Fibroblast of villous mesenchyme (primary cell): ENCODE measurements at places on chromosomes 7 and 10.

- DNase-seq, result no peak
Observed at GRCh38 chr10:110425684-110426293, 71.9 kb upstream of the DUSP5 start.

DNA sequence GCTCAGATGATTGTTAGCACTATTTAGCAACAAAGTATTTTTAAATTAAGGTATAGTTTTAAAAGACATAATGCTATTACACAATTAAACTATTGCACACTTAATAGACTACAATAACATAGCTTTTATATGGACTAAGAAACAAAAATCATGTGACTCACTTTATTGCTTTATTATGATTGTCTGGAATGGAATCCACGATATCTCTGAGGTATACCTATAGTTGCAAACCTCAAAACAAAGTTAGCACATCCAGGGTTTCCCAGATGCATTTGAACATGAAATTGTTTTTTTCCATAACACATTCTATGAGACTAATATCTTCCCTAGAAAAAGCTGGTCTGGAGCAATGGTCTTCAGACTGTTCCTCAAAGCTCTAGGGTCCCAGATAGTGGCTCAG is 18.3 kb upstream of the RPEL1 start:
- no peak for DNase-seq

DNA sequence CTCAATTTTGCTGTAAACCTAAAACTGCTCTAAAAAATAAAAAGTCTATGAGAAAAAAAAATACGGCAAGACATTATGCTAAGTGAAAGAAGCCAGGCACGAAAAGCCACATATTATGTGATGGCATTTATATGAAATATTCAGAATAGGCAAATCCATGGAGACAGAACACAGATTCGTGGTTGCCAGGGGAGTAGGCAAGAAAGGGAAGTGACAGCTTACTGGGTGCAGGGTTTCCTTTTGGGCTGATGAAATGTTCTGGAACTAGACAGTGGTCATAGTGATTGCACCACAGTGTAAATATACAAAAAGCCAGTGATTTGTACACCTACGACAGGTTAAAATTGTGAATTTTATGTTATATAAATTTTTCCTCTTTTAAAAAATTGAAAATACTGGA is 41.3 kb upstream of the GLI3 start:
- no peak for DNase-seq

- DNase-seq, result no peak
Observed at GRCh38 chr7:80711531-80711930, 73.1 kb downstream of the CD36 start.

DNA sequence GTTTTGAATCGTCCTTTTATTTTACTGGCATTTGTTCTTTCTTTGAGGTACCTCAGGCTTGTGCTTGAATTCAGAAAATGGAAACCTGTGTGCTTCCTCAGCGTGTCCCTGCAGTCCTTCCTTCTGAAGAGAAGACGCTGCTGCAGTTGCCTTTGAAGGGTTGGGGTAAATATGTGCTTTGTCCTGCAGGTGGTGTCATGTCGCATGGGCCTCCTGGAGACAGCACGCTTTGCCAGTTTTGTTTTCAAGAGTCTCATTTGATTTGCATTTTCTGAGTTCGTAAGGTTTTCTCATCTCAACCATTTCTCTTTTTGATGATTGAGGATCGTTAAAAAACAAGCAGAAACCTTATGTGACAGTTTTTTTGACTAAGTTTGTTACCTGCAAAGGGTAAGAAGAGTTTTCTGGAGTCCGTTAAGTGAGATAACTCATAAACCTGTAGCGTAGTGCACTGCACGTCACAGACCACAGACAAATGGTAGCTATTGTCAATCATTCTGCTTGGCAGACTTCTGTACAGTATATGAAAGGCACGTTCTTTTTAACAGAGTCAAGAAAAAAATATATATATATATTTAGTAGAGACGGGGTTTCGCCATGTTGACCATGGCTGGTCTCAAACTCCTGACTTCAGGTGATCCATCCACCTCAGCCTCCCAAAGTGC is 57.0 kb downstream of the CDC123 start:
- no peak for DNase-seq

DNA sequence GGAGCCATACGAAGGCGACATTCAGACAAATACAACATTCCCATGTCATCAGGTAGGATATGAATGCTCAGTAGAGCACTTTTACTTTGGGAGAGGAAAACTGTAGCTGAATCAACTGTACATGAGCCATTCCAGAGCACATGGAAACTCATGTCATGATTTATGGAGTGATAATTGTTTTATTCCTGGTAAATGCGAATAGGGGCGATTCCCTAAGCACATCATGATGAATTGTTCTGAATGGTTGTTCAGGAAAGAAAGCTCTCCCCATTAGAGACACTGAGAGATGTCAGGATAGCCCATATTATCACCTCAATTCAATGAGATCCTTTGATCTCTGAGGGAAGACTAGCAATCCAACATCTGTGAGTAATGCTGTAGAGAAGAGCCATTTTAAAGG is 243.6 kb downstream of the FOXP2 start:
- DNase-seq, result no peak

GRCh38 chr10:119501690-119502089 is 40.8 kb downstream of the RGS10 start:
- DNase-seq, result no peak

- no peak for DNase-seq
Observed at GRCh38 chr7:40811666-40812065, 676.9 kb downstream of the SUGCT start.

DNA sequence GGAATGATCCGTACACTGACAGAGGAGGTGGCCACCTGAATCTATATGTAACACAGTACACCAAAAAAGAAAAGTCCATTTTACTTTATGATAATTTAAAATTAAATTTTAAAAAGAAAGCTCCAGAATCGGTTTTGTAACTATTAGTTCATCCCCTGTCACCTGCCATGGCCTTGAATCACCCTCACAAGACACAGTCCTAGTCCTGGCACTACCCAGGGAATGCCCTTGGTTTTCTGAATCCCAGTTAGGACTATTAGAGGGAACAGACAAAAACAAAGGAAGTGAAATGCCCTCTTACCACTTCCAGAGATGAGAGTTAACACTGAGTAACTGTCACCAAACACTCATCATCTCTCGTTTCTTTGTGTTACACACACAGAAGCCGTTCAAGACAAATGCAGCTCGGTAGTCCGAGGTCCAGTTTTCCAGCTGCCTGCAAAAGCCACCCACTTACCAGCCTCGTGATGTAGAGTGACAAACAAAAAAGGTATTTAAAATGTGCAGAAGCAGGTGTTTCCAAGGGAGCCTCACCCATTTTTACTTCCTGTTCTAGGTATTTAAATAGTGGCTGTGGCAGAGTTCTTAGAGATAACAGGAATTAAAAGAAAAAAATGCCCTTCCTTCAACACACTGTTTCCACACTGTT is 6.1 kb downstream of the PTPRN2 start:
- DNase-seq, result no peak

GRCh38 chr7:159098424-159098786 is 46.3 kb downstream of the VIPR2 start:
- no peak for DNase-seq

DNA sequence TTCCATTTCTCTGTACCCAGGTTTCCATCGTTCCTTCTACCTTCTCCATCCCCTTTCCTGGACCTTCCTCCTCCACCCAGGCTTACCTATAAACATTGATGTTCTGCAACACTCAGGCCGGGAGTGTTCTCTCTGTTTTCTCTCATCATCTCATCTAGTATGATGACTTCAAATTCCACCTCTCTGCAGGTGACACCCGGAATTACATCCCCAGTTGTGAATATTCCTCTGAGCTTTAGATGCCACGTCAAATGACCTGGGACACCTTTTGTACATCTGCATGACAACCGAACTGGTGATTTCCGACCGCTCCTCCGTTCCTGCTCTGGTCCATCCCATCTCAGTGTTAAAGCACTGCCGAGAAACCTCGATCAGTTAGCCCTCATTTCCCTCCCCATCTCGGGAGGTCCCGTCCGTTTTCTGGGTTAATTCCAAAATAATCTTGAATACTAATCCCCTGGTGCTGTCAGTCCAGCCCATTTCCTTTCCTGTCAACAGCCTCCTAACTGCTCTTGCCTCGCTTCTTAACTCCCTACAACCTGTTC is 76.7 kb upstream of the SAMD8 start:
- DNase-seq, result no peak

DNA sequence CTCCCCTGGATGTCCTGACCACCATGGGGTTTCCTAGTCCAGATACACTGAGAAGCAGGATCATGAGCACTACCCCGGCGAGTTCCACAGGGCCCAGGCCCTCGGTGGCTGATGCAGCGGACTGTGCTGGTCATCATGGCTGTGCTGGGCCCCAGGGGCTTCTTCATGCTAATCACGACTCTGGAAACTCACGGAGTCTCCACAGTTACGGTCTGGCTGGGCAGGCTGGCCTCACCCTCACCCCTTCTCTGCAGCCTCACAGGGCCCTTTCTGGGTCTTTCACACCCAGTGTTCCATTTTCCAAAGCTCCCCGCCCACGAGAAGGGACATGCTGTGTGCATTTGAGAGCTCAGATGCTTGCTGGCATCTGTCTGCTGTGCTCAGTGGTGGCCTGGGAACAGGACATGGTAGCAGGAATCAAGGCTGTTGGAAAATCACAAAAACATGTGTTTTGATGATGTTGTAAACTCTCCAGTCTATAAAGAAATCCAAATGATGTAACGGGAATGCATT is 119.0 kb downstream of the PTPN20 start:
- no peak for DNase-seq

GRCh38 chr7:130673066-130673465 is 4.5 kb upstream of the COPG2 start:
- DNase-seq, result no peak

DNA sequence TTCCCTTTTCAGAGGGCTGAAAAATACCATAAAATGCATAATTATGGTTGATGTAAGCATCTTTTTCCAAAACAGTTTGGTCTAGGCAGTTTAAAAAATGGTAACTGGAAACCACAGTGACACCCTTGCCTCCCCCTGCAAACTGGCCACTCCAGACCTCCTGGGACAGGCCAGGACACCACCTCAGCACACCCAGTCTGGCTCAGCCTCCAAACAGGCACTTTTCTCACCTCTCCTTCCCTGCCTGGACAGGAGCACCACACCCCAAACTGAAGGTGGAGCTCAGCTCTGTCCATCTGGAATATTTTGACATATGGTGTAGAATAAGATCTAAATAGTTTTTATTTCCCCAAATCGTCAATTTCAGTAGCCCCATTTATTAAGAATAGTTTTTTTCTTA is 78.5 kb downstream of the CDK14 start:
- DNase-seq, result peak; percentile 28
